Right hindlimb (tissue), 1 donor: ENCODE measurements at places on chromosomes 13 and 19.

DNA sequence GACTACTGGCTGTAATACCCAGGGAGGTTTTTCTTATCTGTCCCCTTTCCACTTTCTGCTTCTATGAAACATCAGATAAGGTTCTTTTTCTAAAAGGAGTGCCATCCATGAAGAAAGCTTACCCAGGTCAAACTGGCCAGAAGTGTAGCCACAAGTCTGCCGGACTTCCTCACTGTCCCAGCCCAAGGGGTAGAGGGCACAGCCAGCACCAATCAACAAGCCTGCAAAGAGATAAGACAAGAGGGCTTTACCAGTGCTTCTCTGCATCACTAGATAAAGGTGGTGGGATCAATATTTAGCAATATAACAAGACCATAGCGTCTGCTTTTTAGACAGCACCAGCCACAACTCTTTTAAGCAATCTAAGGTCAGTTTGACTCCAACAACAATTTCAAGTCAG is 224.7 kb downstream of the LHFPL6 start:
- no peak for DNase-seq

GRCh38 chr13:63367522-63368198 is 1952.0 kb upstream of the PCDH20 start:
- no peak for DNase-seq

GRCh38 chr13:73212482-73212881 is 153.7 kb downstream of the KLF5 start:
- DNase-seq, result no peak

- no peak for DNase-seq
Observed at GRCh38 chr13:20494656-20495055, 31.0 kb downstream of the CRYL1 start.

- no peak for DNase-seq
Observed at GRCh38 chr19:7605490-7606222, 10.0 kb downstream of the CAMSAP3 start.

DNA sequence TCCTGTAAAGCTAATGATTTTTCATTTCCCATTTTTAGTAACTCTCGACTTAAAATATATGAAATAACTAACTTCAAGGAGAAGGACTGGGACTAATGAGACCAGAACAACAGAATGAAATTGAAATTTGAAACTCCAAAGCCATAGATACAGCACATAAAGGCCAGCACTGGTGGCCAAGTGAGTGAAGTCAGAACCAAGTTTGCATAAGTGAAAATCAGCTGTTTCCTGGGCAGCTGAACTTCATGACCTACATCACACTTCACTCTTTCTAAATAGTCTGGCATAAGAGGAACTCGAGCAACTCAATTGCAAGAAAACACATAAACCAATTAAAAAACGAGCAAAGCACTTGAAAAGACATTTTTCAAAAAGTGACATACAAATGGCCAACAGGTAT is 84.5 kb downstream of the DCLK1 start:
- no peak for DNase-seq

DNA sequence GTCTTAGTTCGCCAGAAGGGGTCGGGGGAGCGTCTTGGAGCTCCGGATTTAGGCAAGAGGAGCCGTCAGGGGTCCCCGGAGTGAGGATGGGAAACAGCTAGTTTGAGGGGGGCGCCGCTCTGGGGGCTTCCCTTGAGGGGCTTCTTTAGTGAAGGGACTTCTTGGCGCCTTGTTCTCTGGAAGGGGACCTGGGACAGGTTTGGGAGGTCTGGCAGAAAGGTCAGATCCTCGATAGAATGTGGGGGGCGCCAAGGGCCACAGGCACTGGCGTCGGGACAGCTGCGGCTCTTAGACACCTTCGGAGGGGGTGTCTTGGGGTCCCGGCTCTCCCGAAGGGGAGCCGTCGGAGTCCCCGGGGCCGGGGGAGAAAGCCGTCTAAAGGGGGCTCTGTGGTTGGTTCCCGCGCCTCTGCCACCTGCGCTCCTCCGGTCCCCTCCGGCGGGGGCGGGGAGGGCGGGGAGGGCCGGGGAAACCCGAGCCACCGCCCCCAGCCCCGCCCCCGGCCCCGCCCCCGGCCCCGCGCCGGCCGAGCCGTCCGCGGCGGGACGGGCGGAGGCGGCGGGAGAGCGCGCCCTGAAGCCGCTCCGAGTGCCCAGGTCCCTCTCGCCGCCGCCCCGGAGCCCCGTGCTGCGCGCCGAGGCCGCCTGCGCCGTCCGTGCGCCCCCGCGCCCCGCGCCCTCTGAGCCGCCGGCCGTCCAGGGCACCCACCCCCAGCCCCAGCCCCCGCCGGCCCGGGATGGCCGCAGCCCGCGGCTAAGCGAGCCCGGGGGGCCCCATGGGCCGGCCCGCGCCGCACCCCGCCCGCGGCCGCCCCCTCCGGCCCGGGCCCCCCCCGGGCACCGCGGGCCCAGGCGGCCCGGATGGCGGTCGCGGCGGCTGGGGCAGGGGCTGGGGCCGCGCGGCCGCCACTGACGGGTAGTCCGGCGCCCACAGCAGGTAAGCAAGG is at the start of gene NRTN:
Gene NRTN, plus strand, starts transcription at position 552 of the 946 bp plus-strand sequence. CDS start 19,099 bp downstream, outside the sequence.
- peak; percentile 42 for DNase-seq

GRCh38 chr13:80873589-80873988 is 532.7 kb upstream of the SPRY2 start:
- DNase-seq, result no peak

DNA sequence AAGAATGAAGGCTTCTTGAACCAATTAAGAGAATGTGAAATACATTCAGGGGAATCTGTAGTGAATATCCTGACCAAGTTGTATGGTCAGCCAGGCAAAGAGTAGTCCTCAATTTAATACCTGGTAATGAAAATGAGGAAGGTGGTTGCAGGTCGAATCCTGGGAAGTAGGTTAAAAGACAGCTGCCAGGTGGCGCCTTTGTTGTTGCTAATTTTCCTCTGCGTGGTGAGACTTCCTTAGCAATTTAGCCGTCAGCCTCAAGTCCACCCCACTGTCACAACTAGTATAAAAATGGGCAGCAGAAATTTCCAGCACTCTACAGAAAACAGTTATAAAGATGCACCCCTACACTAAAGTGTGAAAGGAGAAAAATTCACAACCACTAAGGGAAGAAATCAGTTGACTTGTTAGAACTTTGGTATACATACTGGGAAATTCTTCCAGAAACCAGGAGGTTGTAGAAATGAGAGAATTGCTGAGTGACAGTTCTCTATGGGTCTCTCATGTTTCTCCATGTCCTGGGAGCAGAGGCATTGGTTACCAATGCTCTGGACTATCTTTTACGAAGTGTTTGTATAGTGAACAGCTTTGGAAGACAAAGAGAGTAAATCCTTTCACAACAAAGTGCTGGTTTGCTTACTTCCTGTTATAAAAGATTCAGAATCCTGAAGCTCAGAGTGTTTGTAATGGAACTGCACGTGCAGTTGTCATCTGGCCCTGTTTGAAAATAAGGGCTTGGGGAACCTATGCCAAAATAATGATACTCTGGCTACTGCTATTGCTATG is 235.9 kb downstream of the NHLRC3 start:
- no peak for DNase-seq

DNA sequence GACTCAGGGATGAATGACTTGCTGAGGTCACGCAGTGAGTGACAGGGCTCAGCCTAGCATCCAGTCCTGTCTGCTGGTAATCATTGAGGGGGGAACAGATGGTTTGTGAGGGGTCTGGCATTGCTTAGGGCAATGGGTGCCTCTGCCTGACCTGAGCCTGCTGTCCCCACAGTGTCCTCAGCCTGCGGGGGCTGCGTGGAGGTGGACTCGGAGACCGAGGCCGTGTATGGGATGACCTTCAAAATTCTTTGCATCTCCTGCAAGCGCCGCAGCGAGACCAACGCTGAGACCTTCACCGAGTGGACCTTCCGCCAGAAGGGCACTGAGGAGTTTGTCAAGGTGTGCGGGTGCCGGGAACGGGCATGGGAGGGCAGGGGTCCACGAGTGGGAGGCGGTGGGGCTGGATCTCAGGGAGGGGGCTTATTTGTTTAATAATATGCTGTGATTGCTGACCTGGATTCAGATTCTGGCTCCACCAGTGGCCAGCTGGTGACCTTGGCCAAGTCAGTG is 2.1 kb downstream of the SCN1B start:
- DNase-seq, result no peak

DNA sequence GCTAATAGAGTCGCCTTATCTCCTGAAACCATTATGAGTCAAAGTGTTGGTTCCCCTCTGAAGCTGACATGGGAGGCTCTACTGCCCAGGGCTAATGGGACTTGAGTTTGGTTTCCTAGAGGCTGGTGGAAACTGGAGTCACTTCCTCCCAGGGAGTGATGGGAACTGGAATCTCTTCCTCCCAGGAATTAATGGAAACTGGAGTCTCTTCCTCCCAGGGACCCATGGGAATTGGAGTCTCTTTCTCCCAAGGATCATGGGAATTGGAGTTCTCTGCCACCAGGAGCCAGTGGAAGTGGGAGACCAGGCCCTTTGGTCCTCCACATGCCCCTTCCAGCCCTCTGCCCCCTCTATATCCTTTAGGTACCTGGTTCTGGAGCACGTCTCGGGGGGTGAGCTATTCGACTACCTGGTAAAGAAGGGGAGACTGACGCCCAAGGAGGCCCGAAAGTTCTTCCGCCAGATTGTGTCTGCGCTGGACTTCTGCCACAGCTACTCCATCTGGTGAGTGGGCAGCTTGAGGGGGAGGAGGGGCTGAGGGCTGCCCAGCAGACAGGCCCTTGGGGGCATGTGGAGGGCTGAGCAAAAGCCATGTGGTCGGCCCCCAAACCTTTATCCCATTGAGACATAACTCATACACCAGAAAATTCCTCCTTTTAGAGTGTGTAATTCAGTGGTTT is 5.5 kb downstream of the BRSK1 start:
- no peak for DNase-seq

- no peak for DNase-seq
Observed at GRCh38 chr13:21625366-21625765, 21.4 kb upstream of the MICU2 start.

DNA sequence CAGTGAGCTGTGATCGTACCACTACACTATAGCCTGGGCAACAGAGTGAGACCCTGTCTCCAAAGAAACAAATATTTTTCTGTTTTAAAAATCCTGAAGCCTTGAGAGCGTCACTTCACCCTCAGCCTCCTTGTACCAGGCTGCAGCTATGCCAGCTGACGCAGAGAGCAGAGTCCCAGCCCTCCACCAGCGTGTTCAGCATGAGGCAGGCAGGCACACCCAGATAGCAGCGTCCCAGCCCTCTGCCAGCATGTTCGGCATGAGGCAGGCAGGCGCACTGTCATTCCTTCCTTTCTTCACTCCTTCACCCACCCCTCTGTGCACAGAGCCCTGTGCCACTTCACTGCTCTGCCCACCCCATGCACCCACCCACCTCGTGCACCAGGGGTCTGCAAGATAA is 43.3 kb upstream of the USE1 start:
- DNase-seq, result no peak

DNA sequence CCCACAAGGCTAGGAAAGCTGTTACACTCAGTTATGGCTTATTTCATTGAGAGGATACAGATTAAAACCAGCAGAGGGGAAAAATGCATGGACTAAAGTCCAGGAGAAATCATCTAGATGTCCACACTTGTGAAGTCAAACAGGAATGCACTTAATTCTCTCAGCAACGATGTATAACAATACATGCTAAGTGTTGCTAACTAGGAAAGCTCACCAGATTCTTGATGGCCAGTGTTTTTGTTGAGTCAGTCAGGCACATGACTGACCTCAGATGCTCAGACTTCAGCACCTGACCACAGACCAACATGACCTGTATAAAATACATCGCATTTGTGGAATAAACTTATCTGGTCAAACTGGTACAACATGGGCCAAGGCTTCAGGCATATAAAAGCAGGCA is 470.2 kb upstream of the PRR20A start:
- DNase-seq, result no peak
